ENCODE measurements at places on chromosomes 2 and 18. TPM values are rescaled to one million over a fixed set of nuclear protein-coding genes. Genes with fewer than 3 reads are reported as not detected.

Gene CXCR4
- total RNA-seq, result 5.1 TPM

Gene CAVIN2
- 3.8 TPM for total RNA-seq

Gene TRABD2A
- 2.4 TPM for total RNA-seq

Gene CD226
- total RNA-seq, result 0.23 TPM

Gene DSC3
- total RNA-seq, result 696 TPM

Gene FAM228A
- not detected for total RNA-seq

Gene SNED1
- 14.9 TPM for total RNA-seq

Gene SAG
- not detected for total RNA-seq

Gene RIT2
- not detected for total RNA-seq

Gene FAP
- total RNA-seq, result 2.6 TPM

Gene KCNG2
- not detected for total RNA-seq

Gene DNAH7
- total RNA-seq, result 0.10 TPM

Gene CDK15
- total RNA-seq, result 0.13 TPM

Gene TRIB2
- total RNA-seq, result 47.1 TPM

Gene KCNIP3
- 12.7 TPM for total RNA-seq

Gene ALPP
- not detected for total RNA-seq

Gene UGT1A6
- total RNA-seq, result 7.4 TPM

Gene ANTXR1
- 35.5 TPM for total RNA-seq

Gene C18orf54
- 0.80 TPM for total RNA-seq

Gene MAP2
- total RNA-seq, result 42.0 TPM

Gene WNT10A
- total RNA-seq, result 17.2 TPM

Gene ZNF2
- 1.4 TPM for total RNA-seq

Gene GKN2
- not detected for total RNA-seq

Gene MAPRE2
- 40.3 TPM for total RNA-seq

Gene SLC66A3
- total RNA-seq, result 41.7 TPM

Gene IL1RL2
- total RNA-seq, result 15.9 TPM

Measured in suprapubic skin (tissue), 4 donors.